NCI-H1694 (cell line): ENCODE measurements at places on chromosomes 2 and 18.

DNA sequence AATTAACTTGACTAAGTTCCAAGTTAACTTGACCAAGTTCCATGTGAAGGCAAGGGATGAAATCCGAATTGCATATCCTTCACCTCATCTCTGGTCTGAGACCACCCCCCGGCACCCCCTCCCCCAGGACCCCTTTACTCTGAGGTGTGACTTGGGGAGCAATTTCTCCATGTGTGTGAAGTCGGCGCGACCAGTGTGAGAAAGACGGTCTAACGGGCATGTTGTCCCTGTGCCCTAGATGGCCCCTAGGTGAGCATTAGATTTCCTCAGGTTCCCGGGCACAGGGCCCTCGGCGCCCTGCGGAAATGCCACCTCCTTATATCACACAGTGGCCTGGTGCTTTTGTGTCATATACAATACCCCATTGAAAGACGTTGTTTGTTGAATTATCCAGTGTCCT is 137.1 kb downstream of the CTIF start:
- no peak for DNase-seq

GRCh38 chr18:63961435-63961980 is 8.4 kb upstream of the SERPINB8 start:
- DNase-seq: no peak

DNA sequence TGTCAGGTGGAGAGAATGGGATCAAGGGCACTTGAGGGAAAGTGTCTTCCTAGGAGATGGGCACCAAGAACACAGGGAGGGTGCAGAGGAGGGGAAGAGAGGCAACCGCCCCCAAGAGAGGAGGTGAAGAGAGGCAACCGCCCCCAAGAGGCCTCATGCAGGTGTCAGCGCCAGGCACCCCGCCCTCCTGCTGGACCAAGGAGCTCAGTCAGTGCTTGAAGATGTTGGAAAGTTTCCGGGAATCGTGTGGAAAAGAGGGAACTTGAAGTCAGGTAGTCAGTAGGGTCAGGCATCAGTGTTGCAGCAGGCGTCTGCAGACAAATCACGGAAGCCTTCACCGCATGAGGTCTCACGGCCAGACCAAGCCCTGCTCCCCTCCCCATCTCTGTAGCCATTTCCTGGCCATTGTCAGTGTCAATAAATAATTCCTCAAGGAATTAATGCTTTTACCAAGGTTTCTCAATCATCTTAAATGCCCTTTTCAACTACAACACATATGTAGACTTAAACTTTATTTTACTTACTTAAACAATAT is 353.1 kb downstream of the EIPR1 start:
- no peak for DNase-seq

DNA sequence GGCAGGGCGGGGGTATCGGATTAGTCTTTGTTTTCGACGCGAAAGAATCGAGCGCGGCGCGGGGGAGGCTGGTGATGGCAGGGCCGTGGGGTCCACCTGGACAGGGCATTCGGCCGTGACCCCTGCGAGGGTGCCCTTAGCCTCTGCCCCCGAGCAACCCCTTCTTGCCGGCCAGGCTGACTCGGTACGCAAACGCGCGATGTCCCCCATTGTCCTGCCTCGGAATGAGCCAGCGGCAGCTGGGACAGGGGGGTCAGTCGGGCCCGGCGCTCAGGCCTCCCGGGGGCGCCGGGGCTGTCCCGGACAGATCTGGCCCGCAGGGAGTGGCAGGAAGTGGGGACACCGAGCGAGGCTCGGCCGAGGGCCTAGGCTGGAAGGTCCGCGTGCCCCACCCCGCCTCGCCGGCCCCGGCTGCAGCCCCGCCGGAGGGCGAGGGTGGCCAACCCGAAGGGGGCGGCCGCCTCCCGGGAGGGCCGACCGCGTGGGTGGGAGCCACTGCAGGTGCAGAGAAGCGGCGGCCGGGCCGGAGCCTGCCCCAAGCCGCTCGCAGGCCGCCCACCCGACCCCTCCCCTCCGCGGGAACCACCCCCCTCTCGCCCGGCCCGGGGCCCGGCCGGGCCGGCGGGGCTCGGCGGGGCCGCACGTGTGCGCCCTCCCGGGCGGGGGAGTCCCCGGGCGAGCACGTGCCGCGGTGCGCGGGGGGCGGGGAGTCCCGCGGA is at the start of gene TET3:
Gene TET3, plus strand, starts transcription at position 708 of the 719 bp plus-strand sequence. CDS start 1,494 bp downstream, outside the sequence.
- no peak for DNase-seq
